NCI-H510A (cell line): ENCODE measurements at places on chromosomes 3 and 15.

DNA sequence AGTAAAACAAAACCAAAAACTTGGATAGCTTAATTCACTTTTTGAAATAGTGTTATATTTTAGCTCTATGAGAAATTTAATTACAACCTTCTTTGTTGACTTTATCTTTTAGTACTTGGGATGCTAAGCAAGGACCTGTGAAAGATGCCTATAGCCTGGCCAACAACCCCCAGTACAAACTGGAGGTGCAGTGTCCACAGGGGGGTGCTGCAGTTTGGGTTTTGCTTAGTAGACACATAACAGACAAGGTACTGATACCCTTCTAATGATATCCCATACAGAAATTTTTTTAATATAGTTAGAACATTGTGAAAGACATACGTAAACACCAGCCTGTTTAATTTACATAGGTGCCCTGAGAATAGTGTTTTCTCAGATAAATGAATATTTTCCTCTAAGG is 35.3 kb downstream of the CAPN7 start:
- DNase-seq = no peak

GRCh38 chr3:152174876-152175527 is 93.7 kb upstream of the MBNL1 start:
- no peak for DNase-seq

DNA sequence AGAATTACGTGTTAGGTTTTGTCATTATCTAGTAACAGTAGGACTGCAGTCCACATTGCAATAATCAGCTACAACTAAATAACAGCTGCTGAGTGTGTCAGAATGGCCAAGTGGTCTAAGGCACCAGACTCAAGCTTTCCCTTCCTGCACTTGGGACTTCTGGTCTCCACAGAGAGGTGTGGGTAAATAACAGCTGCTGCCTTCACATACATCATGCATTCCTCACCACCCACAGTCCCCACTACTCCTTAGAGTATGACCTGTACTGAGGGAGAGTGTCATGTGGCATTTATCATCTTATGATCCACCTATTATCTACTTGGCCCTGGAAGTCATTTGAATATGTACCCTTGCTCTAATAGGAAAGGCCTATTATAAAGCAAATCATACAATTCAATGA is 22.2 kb upstream of the ZMAT3 start:
- DNase-seq = no peak

DNA sequence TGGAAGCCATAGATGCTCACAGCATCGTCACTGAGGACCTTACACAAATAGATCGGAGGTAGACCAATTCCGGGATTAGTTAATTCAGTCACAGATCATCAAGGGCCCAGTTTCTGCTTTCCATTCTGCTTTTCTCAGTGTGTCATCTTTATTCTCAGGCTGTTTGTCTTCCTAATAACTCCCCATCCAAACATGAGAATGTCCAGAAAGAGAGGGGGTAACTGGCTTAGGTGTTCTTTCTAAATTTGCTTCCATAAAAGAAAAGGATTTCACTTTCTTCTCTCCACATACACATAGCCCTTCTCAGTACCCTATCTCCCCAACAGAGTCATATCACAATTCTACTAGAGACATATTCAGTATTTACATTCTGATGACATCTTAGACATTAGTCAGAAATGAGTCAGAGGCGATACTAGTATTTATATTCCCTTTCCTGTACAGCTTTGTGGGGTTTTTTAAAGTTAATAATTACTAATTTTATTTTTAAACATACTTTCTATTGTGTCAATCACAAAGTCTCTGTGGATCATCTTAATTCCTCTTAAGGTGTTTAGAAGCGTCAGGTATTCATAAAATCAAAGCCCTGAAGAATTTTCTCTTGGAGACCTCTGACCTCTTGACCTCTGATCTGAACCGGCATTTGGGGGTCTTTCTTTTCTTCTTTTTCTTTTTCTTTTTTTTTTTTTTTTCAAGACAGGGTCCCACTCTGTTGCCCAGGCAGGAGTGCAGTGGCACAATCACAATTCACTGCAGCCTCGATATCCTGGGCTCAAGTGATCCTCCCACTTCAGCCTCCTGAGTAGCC is 24.3 kb upstream of the IL12A start:
- DNase-seq = no peak

DNA sequence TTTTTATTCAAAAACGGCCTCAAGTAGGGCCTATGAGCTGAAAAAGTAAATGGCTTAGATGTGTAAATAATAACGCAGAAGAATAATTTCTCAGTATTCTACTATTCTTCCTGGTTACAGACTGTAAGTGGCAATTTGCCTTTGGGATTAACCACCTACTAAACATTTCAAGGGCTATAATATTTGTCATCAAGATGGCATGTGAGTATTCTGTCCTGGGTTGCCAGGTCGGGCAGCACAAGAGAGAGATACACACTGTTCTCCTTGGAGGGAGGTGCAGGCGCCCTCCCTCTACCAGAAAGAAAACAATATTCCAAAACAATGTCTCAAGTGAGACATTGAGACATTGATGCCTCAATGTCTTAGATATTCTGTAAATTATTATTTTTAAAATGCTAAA is 278.4 kb downstream of the OCA2 start:
- no peak for DNase-seq

DNA sequence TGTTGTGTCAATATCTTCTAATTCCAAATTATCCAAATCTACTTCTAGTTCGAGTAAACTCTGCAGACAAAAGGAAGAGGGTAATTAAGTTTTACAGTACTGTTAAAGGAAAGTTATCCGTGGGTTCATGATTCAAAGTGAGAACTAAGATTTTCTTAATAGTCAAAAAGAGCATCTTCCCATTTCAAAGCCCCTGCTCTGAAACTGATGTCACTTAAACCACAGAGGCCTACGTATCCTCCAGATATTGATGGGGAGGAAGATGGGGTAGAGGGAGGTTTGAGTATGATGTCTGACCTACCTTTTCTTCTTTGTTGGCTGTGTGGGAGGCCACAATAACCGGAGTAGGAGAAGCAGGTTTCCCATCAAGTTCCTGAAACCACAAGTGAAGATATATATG is 14.1 kb downstream of the MRPS22 start:
- DNase-seq = no peak

DNA sequence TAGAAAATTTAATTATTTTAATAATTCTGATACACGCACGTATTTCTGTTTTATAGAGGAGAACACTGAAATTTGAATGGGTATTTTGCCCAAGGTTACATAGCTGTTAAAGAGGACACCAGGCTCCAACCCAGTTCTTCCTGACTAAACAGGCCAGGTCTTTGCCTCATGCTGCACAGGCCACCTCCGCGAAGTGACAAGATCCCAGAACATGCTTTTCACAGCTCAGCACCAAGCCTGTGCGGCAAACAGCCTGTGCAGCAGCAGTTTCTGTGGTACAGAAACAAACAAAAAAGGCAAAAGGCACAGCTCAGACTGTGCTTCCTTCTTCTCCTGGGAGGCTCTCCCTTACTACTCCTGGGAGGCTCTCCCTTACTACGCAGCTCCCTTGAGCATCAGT is 6.5 kb downstream of the FOXL2 start:
- no peak for DNase-seq

DNA sequence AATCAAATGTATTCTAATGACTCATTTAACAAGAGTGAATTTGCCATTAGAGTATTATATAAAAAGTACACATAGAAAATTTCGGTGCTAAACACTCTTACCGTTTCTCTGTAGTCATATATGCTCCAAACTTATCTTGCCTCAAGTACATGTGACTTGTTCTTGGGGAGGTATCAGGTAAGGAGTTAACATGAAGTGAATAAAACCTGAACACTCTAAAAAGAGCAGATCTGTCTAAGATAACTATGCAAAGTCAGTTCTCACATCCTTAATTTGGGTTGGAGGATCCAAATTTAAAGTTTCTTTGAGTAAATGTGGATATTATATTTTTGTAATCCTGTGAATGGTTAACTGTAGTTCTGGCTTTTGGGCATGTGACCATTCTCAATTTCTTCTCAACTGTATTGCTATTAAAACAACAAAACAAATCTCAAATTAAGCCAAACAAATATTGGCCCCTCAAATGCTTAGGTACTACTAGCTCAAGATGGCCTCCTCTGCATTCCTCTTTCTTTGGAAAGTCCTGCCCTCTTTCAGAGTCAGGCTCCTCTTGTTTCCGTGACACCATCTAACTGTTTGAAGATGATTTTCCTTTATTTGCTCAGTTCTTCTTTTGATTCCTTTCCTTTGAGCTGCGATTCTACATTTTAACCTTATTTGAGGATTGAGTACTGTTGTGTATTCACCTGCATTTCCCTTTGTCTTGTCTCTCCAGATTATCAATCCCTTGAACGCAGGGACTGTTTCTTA is 4.2 kb downstream of the EDEM1 start:
- no peak for DNase-seq

DNA sequence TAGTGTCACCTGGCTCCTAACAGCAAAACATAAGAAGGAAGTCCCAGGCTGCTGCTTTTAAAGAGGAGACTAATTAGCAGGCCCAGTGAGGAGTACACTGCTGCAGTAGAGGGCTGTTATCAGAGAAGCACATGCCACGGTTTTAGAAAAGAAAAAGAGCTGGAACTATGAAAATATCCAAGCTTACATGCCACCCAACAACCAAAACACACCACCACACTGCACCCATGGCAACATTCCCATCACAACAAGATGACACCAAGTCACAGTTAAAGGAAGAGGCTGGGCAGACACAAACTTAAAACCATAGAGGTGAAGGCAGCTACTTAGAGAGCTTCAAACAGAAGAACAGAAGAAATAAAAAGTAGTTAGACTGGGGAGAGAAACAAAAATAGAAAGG is 37.0 kb downstream of the NPTN start:
- no peak for DNase-seq

GRCh38 chr3:166472015-166472414 is 634.8 kb upstream of the BCHE start:
- DNase-seq = no peak

DNA sequence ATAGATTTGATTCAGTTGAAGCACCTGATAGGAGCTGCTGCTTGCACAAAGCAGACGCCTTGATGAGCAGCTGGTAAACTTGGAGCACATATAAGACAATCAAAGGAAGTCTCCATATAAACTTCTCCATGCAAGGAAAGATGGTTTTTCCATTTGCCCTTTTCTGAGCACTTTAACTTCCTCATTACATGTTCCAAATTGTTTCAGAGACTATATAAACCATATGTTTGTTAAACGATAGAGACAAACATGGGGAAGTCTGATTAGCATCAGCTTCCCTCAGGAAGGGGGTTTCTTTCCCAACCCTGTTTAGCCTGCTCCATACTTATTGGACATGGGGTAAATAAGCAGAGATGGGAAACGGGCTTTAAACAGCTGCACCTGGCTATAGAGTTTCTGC is 88.0 kb downstream of the DHX36 start:
- no peak for DNase-seq

- DNase-seq = no peak
Measured at GRCh38 chr3:64167868-64168267, 57.4 kb downstream of the PRICKLE2 start.

DNA sequence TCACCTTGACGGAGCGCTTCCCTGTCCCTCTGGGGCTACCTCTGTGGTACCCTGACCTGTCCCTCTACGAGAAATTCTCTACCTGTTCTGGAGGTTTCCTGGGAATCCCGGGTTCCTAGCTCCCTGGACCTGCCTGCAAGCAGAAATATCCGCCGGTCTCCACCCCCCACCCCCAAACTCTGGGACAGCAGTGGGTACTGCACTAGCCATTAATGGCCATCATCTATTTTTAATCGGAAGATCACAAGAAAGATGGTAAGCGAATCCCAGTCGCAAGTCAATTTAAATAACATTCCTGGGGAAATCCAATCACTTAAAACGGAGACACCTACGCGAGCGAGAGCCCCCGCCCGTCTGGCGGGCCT is 429 bp upstream of the C3orf80 start:
- no peak for DNase-seq

DNA sequence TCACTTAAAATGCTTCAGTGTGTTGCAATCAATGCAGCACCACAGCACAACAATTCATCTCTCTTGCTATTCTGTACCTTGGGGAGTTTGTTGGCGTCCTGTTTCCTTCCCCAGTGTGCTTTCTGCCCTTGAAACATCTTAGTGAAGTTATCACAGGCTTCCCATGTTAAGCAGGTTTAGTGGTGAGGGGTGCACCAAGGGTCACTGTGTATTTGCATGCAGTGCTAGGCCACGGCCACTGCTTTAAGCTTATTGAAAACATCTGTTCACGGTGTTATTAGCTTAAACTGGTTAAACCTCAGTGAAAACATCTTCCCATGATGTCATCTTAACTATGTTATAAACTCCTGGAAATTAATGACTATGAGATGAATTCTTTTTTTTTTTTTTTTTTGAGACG is 217.3 kb upstream of the GOLIM4 start:
- DNase-seq = no peak

GRCh38 chr3:71956069-71956340 is 171.1 kb upstream of the PROK2 start:
- no peak for DNase-seq

DNA sequence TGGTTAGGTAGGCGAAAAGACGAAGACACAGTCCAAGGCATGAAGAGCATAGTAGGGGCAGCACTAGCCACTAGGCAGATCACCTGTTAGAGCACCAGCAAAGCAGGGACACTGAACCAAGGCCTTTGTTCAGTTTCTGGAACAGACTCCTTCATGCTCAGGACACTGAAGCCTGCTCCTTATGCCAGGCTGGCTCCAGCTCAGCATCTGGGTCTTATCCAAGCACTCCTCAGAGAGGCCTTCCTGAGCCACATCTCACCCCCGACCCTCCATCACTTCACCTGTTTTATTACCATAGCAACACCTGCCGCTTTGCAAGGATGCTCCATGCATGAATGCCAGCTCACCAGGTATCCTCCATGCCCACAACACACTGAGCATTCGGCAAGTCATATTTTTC is 206.3 kb upstream of the CHRNA7 start:
- no peak for DNase-seq

GRCh38 chr3:183275418-183275817 is 22.4 kb downstream of the B3GNT5 start:
- no peak for DNase-seq

- DNase-seq = no peak
Measured at GRCh38 chr15:53445531-53445930, 313.9 kb downstream of the WDR72 start.

DNA sequence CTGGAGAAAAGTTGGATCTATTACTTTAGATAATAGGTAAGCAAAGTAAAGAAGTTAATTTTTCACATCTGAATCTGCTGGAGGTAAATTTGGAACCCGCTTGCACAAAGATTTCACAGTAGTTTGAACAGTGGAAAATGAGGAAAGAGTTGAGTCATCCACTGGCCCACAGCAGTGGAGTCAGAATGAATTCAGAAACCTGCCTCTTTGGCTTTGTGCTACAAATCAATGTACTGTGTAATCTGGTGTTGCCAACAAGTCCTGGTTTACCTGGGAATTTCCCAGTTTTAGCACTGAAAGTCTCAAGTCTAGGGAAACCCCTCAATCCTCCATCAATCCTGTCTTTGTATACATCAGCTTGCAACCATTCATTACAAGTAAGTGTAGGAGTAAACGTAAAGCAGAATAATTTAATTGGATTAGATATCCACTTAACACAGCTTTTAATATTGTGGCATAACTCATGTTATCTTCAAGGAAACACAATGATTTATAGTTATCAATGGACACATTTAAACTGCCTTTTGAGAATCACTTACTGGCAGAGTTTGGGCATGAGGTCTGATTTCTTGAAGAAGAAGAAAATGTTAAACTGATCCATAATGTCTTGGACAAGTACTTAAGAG is 100.6 kb downstream of the DCLK3 start:
- DNase-seq = no peak

- DNase-seq = no peak
Measured at GRCh38 chr3:141556034-141556433, 69.2 kb downstream of the RASA2 start.

GRCh38 chr3:73432023-73432705 is 192.6 kb downstream of the PDZRN3 start:
- DNase-seq = no peak
